Naive thymus-derived CD8-positive, alpha-beta T cell (primary cell): ENCODE measurements at places on chromosomes 4 and X. TPM values are rescaled to one million over a fixed set of nuclear protein-coding genes. Genes with fewer than 3 reads are reported as not detected.

- DNase-seq: no peak
Observed at GRCh38 chr4:149223659-149224058, 592.0 kb downstream of the IQCM start.

DNA sequence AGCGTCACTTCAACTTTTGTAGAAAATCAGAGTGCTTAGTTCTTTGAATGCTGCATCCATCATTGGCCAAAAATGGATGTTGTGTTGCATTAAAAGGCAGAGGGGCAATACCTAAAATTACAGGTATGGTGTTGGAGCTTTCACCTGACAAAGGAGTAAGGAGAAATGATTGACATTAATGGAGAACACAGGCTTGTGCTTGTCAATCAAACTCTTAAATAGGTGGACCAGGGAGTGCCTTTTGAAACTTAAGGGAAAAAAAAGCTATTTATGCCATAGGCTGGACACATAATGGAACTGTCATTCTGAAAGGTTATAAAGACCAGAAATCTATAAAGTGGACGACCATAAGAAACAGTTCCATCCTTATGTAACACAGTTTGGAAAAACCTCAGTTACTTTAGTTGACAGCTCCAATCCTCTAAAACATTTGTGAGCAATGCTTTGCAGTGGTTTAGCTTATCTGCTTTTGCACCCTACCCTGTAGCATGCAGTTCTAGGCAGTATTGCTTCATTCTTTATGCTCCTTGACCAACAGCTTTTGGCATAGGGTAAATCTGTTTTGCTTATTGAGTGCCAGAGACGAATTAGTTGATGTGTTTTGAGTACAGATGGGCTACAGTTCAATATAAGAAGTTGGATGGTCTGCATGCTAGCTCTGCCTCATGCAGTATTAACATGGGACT is 2.4 kb downstream of the HADH start:
- no peak for DNase-seq

DNA sequence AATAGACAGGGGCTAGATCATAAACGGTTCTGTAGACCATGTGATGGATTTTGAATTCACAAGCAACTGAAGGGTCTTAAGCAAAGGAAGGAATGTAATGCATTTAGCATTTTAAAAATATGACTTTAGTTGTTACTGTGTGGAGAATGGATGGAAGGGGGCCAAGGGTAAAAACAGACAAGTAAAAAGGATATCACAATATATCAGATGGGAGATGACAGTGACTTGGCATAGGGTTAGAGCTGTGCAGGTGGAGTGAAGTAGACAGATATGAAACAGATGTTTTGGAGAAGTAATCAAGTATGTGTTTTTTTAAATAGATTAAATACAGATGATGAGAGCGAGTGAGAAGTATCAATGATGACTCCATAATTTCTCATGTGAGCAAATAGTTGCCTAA is 1116.0 kb upstream of the TENM3 start:
- DNase-seq: no peak

DNA sequence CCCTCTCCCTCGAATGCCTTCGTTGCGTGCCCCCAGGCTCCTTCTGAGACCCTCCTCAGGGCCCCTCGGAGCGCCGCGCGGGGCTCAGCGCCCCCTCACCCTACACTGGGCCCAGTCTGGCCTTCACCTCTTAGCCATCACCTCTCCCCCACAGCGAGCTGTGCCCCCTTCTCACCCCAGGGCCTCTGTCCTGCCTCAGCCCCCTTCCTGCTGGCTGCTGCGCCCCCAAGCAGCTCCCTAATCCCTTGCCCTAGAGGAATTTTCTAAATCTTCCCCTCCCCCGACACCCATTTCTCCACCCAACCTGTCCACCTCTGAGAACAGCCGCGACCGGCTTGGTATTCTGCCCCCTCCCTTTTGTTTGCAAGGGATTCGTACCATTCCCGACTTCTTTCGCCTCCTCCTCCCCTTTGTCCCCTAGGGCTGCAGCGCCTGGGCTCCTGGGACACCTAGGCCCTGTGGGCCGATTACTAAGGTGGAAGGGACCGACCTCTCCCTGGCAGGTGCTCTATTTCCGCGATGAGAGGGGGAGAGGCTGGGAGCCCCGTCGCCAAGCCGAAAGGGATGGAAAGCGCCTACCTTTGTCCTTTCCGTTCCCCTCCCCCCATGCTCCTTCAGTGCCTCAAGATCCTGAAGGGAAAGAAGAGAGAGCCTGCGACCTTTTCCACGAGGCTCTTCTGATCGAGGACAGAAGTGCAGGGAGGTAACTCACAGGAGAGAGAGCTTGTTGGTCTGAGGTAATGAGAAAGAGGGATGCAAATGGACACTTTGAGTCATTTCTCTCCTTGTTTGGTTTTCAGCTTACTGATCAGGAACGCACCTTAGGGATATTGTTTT is 10.9 kb downstream of the DLG3 start:
- DNase-seq: no peak

DNA sequence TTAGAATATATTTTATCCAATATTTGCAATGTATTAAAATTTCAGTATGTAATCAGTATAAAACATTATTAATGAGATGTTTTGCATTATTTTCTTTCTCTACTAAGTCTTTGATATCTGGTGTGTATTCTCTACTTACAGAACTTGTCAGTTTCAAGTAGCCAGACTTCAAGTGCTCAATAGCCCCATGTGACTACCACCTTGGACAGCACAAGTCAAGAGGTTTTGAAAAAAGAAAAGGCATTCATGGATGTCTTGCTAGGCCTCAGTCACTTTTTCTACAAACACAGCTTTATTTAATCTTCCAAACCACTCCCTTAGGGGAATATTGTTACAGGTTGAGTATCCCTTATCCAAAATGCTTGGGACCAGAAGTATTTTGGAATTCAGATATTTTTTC is 189.4 kb downstream of the QDPR start:
- DNase-seq: no peak

VSIG4 gene
- total RNA-seq: 0.47 TPM

COL4A6 gene
- total RNA-seq: not detected

PAK3 gene
- not detected for total RNA-seq
